Chondrocyte (in vitro differentiated cells): ENCODE measurements at places on chromosomes 7 and 10. TPM values are rescaled to one million over a fixed set of nuclear protein-coding genes. Genes with fewer than 3 reads are reported as not detected.
A peak's percentile ranks its signal among the peaks of the same experiment; 100 is the strongest.

GRCh38 chr10:47049906-47050305 is 138.7 kb downstream of the PTPN20 start:
- no peak overlapping the region for H3K4me3 ChIP-seq
- no peaks in the 10 kb centered on the region for H3K36me3 ChIP-seq

METTL27 gene
- total RNA-seq, result 0.51 to 1.7 TPM (median 0.99 TPM) in 3 replicates

- peak overlapping the region; percentile 70 for H3K27ac ChIP-seq
- no peaks in the 10 kb centered on the region for H3K27me3 ChIP-seq
- DNase-seq, result no peak
Observed at GRCh38 chr10:60424971-60425370, 35.3 kb upstream of the ANK3 start.

CALN1 gene
- total RNA-seq, result not detected in 3 replicates

NRF1 gene
- 10.3 to 13.3 TPM (median 12.3 TPM) in 3 replicates for total RNA-seq

WDFY4 gene
- not detected in 3 replicates for total RNA-seq

DNA sequence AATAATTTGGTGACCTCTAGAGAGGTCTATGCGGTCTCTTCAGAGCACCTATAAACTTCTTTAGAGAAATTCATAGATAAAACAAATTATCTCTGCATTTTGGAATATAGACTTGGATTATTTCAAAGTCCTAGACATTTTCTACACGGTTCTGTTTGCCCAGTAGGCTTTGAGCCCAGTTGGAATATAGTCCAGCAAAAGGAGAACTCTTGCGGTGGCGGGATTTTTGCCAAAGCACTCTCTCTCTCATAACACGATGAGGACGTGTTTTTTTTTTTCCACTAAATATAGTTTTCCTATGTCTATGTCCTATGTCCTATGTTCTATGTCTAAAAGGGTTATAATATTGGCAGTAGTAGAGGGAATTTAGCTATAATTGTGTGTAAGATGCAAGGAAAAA is 164.9 kb upstream of the AGR3 start:
- DNase-seq, result no peak
- peaks cover 23% of the 10 kb centered on the region for H3K4me1 ChIP-seq
- no peaks in the 10 kb centered on the region for H3K36me3 ChIP-seq
- H3K4me3 ChIP-seq, result no peak overlapping the region

DNA sequence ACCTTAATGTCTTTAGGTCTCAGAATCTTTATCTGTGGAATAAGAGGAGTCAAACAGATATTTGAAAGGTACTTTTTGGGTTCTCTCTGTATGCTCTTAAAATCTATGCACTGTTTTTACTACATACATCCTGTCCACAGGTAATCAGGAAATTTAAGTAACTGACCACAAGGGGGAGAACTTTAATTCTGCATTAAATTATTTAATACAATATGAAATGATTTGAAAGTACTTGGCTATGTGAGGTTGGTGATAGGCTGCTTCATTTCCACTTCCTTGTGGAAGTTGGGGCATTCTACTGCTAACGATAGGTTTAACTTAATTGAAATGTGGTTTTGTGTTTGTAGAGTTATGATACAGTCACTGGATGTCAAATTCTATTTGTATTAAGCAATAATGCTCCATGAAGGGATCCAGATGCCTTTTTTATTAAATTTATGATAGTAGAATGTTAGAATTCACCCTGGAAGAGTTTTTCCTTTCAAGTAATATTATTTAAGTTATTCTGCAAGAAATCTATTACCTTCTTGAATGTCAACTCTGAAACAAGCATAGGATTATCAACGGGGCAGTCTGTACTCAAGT is 6.0 kb downstream of the TEX47 start:
- H3K4me1 ChIP-seq, result no peaks in the 10 kb centered on the region
- peaks cover 22% of the 10 kb centered on the region for H3K27me3 ChIP-seq
- no peak overlapping the region for H3K27ac ChIP-seq
- H3K4me3 ChIP-seq, result no peak overlapping the region
- DNase-seq, result no peak
- no peaks in the 10 kb centered on the region for H3K36me3 ChIP-seq

DNA sequence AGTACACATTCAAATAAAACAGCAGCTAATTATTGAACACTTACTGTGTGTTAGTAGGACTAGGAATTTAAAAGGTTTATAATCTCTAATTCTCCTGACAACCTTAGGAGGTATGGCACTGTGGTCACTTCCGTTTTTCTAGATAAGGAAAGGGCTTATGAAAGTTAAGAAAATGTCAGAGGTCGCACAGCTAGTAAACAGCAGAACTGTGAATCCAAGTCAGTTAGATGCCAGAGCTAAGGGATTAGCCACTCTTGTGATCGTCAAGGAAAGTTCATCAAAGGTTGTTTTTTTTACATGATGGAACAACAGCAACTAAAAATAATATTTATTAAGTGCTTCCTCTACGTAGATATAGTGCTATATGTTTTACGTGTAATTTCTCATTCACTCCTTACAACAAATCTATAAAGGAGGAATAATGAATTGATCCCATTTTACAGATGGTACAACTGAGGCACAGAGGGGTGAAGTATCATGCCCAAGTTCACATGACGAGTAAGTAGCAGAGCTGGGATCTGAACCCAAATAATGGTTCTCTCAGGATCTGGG is 84.9 kb downstream of the NAMPT start:
- H3K36me3 ChIP-seq, result no peaks in the 10 kb centered on the region
- no peak for DNase-seq
- H3K27ac ChIP-seq, result no peak overlapping the region
- no peaks in the 10 kb centered on the region for H3K27me3 ChIP-seq

EBF3 gene
- total RNA-seq, result 2.2 TPM in 1 of 3 replicates, not detected in the others

LIPN gene
- total RNA-seq, result not detected in 3 replicates

GRCh38 chr10:104040382-104040781 is 45.3 kb downstream of the COL17A1 start:
- H3K27me3 ChIP-seq, result no peaks in the 10 kb centered on the region
- H3K27ac ChIP-seq, result no peak overlapping the region
- H3K4me1 ChIP-seq, result no peaks in the 10 kb centered on the region

SFRP4 gene
- total RNA-seq, result 0.25 to 0.75 TPM (median 0.41 TPM) in 3 replicates
